ENCODE measurements at places on chromosomes 6 and 20.

DNA sequence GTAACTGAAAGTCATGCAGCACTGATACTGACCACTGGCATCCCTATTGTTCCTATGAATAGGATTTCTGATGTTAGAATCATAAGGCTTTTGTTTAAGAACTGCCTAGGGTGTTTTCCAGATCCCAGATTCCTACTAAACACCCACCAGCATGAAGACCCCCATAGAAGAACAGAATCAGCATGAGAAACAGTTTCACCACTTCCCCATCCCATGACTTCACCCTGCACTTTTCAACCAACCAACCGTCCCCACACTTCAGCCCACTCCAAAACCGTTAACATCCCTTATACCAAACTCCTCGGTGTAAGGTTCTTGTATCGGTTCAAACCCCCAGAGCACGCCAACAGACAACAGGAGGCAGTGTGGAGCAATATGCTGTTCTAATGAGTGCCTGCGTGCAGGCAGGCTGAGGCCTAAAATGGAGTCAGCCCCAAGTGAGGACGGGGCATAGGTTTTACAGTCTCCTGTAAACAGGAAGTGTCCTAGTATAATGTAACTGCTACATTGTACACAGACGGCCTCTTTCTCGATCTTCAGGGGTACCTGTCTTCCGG is 11.4 kb upstream of the SSTR4 start:
- no peak for DNase-seq

GRCh38 chr6:35356391-35356790 is 14.0 kb downstream of the PPARD start:
- DNase-seq = no peak

DNA sequence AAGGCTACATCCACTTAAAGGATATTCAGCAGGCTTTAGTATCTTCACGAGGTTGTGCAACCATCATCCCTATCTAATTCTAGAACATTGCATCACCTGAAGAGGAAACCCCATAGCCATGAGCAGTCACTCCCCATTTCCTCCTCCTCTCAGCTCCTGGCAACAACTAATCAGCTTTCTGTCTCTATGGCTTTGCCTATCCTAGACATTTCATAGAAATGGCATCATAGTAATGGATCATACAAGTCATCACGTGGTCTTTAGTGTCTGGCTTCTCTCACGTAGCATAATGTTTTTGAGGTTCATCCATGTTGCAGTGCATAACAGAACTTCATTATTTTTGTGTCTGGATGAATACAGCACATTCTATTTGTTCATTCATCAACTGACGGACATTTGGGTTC is 20.5 kb downstream of the SNAI1 start:
- no peak for DNase-seq

DNA sequence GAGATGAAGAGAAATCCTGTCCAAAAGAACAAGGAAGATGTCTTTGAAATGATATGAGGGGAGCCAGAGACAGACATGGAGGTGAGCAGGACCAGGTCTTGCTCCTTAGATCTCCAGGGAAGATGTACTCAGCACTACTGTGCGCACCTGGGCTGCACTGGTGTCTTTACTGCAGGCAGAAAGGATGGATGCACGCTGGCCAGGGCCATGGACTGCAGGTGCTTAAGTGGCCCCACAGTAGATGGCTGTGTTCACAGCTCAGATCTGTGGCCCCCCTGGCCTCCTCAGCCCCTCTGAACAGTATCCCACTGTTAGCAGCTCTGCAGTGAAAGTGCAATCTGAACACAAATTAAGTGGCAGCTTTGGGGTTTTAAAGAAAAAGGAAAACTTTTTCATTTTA is 343.0 kb downstream of the NRN1 start:
- DNase-seq = no peak

DNA sequence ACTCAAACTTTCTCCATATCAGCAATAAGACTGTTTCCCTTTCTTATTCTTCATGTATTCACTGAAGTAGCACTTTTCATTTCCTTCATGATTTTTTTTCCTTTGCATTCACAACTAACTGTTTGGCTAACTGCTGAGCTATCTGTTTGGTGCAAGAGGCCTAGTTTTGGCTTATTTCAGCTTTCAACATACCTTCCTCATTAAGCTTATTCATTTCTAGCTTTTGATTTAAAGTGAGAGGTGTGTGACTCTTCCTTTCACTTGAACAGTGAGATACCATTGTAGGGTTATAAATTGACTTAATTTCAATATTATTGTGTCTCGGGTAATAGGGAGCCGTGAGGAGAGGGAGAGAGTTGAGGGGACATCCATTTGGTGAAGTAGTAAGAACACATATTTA is 262.0 kb upstream of the PREP start:
- DNase-seq = no peak
